Activated B cell treated with CpG ODN at 0.5 μM for 24 hours (primary cell): ENCODE measurements at places on chromosomes 5 and 9. TPM values are rescaled to one million over a fixed set of nuclear protein-coding genes. Genes with fewer than 3 reads are reported as not detected.
A peak's percentile ranks its signal among the peaks of the same experiment; 100 is the strongest.

PAPPA gene
- total RNA-seq, result not detected in 2 replicates

PCDHGB6 gene
- 1.2 and 1.6 TPM in 2 replicates for total RNA-seq

HRCT1 gene
- not detected in 2 replicates for total RNA-seq

DIPK1B gene
- total RNA-seq, result 1.5 and 2.2 TPM in 2 replicates

ACOT12 gene
- not detected in 2 replicates for total RNA-seq

DNA sequence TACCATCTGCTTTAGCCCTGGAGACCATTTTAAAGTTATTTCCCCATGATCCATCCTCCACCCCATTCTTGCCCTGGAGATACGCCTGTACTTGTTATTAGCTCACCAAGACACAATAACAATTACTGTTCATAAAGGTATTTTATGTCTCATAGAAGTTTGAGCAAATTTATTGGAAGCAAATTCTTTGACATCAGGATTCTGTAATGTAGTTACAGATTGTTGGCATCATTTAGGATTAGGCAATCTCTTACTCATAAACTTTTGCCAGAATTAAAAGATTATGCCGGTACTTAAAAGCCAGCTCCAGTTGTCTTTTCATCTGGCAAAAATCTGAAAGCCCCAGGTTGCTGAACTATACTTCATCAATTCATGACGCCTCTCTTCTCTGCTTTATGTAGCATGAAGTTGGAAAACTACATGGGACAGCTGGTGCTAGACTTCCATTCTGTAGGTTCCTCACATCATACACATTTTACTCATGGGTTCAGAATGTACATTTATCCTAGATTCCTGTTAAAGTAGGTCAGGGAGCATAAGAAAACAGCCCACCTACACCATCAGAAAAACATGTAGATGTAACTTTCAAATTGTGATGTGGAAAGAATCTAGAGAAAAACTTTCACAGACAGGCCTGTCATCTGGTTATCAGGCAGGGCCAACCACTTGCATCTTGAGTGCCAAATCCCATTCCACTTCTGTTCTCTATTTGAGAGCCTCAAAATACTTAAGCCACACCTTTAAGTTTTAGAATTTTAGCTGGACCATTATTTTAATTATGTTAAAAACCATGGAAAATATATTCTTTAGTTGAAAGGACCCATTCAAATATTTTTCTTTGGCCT lies 14.0 kb downstream of the ATP10B start:
- no peak overlapping the region for H3K4me3 ChIP-seq
- no peak for DNase-seq
- H3K36me3 ChIP-seq, result no peaks in the 10 kb centered on the region
- peaks cover 7% of the 10 kb centered on the region for H3K4me1 ChIP-seq
- H3K27me3 ChIP-seq, result no peaks in the 10 kb centered on the region

- no peaks in the 10 kb centered on the region for H3K27me3 ChIP-seq
- no peak overlapping the region for H3K27ac ChIP-seq
- no peak for DNase-seq
- no peaks in the 10 kb centered on the region for H3K36me3 ChIP-seq
- H3K4me1 ChIP-seq, result no peaks in the 10 kb centered on the region
These were observed 53.6 kb downstream of the KIAA0825 start for GRCh38 chr5:94564812-94565211.

DNA sequence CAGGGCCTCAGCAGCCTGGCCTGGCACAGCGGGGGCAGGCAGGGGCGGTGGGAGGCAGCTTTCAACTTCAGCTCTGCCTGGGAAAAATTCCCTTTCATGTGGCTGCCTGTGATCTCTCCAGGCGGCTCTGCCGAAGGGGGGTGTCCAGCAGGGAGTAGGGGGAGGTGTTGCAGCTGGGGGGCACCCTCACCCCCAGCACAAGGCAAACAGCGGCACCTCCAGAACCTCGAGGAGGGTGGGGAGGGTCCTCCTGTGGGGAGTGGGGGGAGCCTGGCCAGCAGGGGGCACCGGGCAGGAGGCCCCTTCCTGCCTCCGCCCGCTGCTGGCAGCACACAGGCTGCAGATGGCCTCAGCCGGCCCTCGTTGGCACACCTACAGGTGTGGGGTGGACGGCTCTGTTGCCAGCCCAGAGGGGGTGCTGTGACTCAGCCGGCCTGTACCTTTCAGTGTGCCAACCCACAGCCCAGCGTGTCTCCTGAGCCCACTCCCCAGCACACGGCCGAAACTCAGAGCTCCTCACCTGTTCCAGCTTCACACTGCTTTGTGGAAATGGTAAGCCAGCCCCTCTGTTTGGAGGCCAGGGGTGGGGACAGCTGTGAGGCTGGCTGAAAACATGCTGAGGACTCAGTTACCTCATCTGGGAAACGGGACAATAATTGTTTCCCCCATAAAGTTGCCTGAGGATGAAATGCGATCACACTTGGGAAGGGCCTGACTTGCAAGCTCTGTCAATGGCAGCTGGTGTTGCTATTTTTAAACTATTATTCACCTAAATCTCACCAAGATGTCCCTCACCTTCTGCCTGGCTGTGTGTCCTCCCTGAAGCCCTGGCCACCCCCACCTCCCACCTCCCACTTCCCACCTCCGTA lies 37.0 kb downstream of the CXXC5 start:
- DNase-seq, result no peak
- H3K27me3 ChIP-seq, result no peaks in the 10 kb centered on the region
- peak overlapping the region; percentile 74 for H3K27ac ChIP-seq
- peaks cover 50% of the 10 kb centered on the region for H3K36me3 ChIP-seq
- no peak overlapping the region for H3K4me3 ChIP-seq

DNA sequence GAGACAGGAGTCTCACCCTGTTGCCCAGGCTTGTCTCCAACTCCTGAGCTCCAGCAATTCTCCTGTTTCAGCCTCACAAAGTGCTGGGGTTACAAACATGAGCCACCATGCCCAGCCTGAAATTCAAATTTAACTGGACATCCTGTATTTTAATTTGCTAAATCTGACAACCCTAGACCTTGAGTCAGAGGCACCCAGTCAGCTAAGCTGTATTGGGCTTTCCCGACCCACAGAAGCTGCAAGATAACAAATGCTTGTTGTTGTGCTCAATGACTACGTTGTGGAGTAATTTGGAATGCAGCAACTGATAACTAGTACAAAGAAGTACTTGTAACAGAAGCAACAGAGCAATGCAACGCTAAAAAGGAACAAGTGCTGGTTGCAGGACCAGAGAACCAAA lies 533.1 kb downstream of the NTRK2 start:
- H3K27ac ChIP-seq, result no peak overlapping the region
- H3K4me1 ChIP-seq, result no peaks in the 10 kb centered on the region
- H3K27me3 ChIP-seq, result no peaks in the 10 kb centered on the region
- H3K4me3 ChIP-seq, result no peak overlapping the region
- DNase-seq, result no peak

GRCh38 chr9:18799428-18799827 lies 233.6 kb downstream of the SAXO1 start:
- DNase-seq, result no peak
- no peaks in the 10 kb centered on the region for H3K27me3 ChIP-seq
- H3K27ac ChIP-seq, result no peak overlapping the region

- no peak overlapping the region for H3K4me3 ChIP-seq
- H3K27me3 ChIP-seq, result no peaks in the 10 kb centered on the region
- no peak overlapping the region for H3K27ac ChIP-seq
- H3K36me3 ChIP-seq, result peaks cover 4% of the 10 kb centered on the region
These were observed 69.6 kb downstream of the CCDC171 start for GRCh38 chr9:15622318-15622971.

DNA sequence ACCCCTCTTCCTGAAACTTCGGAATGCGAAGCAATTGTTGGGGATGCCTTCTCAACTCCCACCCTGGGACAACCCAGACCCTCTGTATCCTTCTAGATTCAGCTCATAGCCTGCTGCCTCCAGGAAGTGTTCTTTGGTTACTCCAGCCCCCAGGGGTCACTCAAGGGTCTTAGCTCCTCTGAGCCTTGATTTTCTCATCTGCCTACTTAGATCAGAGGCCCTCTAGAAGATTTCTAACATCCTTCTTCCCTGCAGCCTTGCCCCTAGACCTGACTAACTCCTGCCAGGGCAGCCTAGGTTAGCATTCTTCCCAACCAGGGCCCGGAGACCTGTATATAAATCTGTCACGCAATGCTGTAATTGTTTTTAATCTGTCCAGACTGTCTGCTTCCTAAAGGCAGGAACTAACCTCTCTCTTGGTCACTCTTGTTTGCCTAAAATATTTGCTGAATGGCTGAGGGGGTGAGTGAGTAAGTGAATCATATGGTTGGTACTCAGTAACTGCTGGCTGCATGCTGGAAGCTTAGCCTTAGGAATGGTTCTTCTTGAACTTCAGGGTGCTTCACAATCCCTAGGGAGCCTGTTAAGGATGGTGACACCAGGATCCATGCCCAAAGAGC lies 8.2 kb downstream of the GALNT10 start:
- H3K36me3 ChIP-seq, result peaks cover 55% of the 10 kb centered on the region
- no peak overlapping the region for H3K4me3 ChIP-seq
- no peak for DNase-seq
- no peak overlapping the region for H3K27ac ChIP-seq
- H3K27me3 ChIP-seq, result no peaks in the 10 kb centered on the region
- peaks cover 55% of the 10 kb centered on the region for H3K4me1 ChIP-seq

- H3K36me3 ChIP-seq, result no peaks in the 10 kb centered on the region
- no peak overlapping the region for H3K4me3 ChIP-seq
- no peaks in the 10 kb centered on the region for H3K4me1 ChIP-seq
- H3K27me3 ChIP-seq, result peaks cover 10% of the 10 kb centered on the region
These were observed 47.7 kb upstream of the TCERG1 start for GRCh38 chr5:146399481-146399880.

- H3K27ac ChIP-seq, result no peak overlapping the region
- H3K36me3 ChIP-seq, result no peaks in the 10 kb centered on the region
- H3K27me3 ChIP-seq, result no peaks in the 10 kb centered on the region
- H3K4me3 ChIP-seq, result no peak overlapping the region
- H3K4me1 ChIP-seq, result no peaks in the 10 kb centered on the region
These were observed 75.2 kb upstream of the COX7C start for GRCh38 chr5:86542532-86542931.
